Suprapubic skin (tissue), 4 donors: ENCODE measurements at places on chromosomes 7 and 10.

DNA sequence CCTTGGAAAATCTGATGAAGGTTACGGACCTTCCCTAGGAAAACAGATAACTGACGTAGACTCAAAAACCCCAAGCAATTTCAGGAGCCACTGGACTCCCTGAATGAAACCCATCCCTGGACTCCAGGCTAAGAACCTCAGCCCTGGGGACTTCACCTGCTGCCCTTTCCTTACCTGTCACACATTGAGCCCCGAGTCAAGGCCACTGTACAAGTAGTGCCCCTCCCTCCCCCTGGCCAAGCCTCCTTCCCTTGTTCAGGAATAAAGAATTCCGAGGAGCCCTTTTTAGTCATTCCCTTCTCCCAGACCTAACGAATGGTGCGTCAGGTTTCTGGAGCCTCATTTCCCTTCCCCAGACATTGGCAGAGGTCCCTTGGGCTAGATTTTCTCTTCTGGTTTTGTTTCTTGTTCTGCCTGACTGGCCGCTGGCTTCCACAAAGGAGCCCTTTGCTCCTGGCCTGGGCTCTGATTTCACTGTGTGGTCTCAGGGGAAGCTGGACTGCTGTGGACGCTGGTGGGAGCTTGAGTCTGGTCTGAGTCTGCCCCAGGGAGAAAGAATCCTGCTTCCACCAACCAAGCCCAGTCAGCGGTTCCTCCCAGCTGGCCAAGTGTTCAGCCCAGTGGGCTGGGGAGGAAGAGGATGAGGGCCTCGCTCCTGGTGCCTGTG lies 31.7 kb downstream of the ZNF775 start:
- DNase-seq: peak; percentile 49

DNA sequence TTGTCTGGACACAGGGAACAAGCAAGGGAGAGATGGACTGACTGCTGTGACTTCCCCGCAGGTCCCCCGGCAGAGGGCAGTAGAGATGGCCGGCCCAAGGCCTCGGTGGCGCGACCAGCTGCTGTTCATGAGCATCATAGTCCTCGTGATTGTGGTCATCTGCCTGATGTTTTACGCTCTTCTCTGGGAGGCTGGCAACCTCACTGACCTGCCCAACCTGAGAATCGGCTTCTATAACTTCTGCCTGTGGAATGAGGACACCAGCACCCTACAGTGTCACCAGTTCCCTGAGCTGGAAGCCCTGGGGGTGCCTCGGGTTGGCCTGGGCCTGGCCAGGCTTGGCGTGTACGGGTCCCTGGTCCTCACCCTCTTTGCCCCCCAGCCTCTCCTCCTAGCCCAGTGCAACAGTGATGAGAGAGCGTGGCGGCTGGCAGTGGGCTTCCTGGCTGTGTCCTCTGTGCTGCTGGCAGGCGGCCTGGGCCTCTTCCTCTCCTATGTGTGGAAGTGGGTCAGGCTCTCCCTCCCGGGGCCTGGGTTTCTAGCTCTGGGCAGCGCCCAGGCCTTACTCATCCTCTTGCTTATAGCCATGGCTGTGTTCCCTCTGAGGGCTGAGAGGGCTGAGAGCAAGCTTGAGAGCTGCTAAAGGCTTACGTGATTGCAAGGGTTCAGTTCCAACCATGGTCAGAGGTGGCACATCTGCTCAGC lies 6.0 kb downstream of the CYREN start:
- peak; percentile 63 for DNase-seq

DNA sequence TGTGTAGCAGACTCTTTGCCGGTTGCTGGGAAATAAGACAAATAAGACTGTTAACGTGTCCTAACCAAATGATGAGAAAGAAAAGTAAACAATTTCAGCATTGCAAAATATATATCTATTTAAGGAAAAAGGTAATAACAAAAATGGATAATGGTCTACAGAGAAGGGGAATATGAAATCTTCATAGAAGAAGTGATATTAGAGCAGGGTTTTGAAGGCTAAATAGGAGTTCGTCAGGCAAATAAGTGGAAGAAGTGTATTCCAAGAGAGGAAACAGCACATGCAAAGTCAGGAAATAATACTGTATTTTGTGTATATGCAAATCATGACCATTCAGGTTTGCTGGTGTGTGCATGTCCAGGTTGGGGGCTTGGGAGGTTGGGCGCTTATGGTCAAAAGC lies 55.3 kb upstream of the OSBPL3 start:
- no peak for DNase-seq

DNA sequence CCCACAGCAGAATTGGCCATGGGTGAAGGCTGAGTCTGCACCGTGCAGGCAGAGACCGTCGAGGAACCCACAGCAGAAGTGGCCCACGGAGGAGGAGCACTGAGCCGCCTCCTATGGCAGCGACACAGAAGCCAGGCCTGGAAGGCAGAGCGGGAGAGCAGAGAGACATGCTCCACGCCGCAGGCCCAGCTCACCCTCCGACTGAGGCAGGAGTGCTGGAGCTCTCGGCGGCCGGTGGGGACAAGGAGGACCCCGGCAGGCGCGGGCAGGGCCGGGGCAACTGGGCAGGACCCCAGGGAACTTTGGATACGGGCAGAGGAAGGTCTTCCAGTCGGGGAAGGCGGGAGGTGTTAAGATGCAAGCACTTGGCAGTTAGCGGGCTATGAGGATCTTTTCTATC lies 420.4 kb downstream of the DNAJB6 start:
- no peak for DNase-seq

- DNase-seq: no peak
These were observed 166.5 kb upstream of the GNAI1 start for GRCh38 chr7:79968077-79968648.

GRCh38 chr7:127487381-127487780 lies 94.9 kb upstream of the ZNF800 start:
- DNase-seq: no peak

DNA sequence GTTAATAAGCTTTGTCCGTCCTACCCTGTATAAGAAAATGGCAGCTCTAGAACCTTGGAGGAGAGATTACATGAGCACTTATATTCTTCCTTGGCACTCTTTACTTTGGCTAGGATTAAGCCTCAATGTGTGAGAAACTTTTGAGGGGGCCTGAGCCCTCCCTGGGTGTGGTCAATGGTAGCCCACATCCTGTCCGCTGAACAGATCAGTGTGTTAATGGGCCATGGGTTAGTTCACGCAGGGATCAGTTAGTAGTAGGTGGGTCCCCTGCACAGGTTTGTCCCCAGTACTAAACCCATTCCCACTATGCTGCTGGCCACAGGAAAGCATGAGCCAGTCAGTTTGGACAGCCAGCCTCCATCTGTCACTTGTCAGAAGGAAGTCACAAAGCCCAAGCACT lies 20.2 kb upstream of the IKZF1 start:
- DNase-seq: no peak

DNA sequence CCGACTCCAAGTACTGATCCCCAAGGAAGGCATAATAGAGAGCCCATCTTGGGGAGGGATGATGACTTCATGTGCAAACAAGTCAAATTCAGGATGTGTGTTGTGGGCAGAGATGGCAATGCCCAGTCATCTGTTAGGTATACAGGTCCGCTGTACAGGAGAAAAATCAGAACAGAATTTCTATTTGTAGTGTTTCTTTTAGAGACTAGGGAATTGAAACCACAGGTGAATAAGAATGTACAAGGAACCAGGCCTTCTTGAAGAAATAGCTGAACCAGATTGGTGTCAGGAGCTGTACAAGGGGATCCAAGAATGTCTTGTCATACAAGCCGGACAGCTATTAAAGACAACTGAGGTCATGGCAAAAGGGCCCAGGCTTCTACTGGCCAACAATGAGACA lies 147.9 kb downstream of the PFKFB3 start:
- no peak for DNase-seq

- DNase-seq: no peak
These were observed 124.1 kb downstream of the LMBR1 start for GRCh38 chr7:156768698-156769472.

DNA sequence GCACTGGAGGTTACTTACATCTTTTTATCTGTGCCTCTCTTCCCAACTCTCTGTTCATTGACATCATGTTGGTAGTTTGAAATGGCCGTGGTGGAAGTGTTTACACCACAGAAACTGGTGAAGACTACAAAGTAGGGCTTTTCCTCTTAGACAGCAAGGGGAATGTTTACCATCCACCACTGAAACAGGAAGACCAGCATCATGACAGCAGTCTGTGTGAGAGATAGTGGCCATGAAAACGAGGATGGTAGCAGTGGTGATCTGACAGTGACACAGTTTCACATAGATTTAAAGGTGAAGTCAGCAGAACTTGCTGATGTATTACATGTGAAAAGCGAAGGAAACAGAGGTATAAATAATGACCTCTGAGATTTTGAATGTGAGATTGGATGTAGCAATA lies 115.7 kb downstream of the CCDC71L start:
- no peak for DNase-seq

DNA sequence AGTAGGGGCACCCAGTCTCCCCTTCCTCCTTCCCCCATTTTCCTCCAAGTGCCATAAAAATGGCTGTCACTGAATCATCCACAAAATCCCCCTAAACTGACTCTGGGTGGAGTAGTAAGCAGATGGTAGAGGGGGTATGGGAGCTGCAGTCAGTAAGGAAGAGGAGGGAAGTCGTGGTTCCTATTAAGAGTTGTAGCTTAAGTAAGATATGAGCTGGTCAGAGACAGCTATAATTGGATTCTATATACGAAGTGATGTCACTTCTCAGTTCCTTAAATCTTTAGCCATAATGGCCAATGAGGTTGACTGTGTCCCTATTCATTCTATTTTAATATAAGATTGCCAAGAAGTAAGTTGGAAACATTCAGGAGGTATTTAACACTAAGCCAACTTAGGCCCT lies 131.7 kb downstream of the SLC16A9 start:
- no peak for DNase-seq

GRCh38 chr7:144019457-144019856 lies 19.3 kb downstream of the OR6B1 start:
- DNase-seq: no peak

DNA sequence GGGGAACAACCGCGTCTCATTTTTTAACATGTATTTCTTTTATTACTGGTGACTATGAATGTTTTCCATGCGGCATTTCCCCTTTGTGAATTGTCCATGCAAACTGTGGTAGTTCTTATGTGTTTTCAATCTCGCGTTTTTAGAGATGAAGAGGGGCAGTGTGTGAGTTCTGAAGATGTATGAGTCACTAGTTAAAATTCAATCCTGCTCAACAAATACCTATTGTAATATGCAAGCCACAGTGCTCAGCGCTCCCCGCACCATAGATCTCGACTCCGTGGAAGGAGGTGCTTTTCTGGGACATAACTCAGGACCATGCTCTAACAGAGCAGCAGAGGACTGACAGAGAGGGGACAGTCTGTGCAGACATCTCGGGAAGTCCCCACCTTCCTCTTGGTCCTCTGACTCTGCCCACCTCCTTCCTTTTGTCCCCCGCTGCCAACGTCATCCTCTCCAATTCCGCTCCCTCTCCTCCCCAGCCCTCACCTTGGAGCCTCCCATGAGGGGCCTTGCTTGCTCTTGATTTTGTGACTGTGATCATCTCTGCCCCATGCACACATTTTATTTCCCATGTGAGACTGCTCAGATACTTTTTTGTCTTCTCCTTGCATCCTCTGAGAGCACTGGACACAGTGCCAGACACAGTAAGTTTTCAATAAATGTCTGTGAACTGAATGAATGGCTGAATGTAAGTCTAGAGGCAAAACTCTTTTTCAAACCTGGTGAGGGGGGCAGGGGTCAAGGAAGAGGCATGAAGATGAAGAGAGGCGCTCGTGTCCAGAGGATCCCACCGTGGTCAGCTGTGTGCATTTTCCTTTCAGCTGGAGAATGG lies 42.7 kb upstream of the PLEKHA1 start:
- peak; percentile 35 for DNase-seq

GRCh38 chr7:35035511-35035961 lies 1.7 kb downstream of the DPY19L1 start:
- DNase-seq: no peak

- DNase-seq: no peak
These were observed 80.4 kb downstream of the DNMBP start for GRCh38 chr10:99929360-99929759.

DNA sequence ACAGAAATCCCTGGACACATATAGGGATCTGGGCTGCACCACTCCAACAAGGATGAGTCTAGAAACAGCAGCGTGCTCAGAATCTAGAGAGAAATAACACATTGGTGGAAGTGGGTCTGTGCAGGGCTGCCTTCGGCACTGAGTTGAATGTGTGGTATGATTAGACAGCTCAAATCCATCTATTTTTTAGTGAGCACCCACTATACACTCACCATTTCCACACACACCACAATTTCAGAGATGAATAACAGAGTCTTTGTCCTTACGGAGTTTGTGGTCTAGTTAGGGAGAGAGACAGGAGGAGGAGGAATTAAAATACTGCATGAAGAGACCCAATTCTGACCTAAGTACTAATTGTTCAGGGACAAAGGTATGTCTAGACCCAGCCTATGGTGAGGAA lies 44.2 kb downstream of the JAZF1 start:
- DNase-seq: no peak

DNA sequence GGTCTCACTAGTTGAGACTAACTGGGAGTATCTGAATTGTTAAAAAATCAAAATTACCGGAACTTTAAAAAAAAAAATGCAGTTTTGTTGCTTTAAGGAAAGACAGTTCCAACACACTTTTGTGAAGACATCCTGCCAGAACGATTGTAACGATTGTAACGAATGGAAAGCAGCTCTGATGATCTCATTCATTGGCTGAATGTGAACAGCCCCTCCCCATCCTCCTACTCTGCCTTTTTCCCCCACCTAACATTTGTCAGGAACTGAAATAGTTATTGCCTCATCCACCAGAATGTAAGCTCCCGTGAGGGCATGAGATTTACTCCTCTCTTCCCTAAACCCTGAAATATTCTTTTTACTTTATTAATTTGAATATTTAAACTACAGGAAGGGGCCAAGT lies 23.1 kb upstream of the ZC3HAV1L start:
- no peak for DNase-seq

- DNase-seq: no peak
These were observed 15.0 kb upstream of the GFRA1 start for GRCh38 chr10:116287906-116288501.

DNA sequence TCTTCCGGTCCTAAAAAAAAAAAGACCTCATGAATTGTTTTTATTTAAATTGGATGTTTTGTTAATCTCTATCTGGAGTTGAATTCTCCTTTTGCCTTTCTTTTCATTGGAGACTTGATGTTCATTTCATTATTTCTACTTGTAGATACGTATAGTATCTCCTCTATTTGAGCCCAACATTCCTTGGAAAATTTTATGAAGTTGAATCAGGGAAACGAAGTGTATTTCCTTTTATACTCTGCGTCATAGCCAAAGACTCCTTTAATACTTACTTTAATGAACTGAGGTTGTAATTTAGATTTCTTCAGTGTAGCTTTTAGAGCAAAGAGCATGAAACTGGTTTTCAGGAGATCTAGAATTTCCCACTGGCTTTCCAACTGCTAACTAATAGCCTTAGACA lies 132.4 kb downstream of the KIAA1217 start:
- no peak for DNase-seq
